ENCODE measurements at places on chromosomes 6 and 20. TPM values are rescaled to one million over a fixed set of nuclear protein-coding genes. Genes with fewer than 3 reads are reported as not detected.

DNA sequence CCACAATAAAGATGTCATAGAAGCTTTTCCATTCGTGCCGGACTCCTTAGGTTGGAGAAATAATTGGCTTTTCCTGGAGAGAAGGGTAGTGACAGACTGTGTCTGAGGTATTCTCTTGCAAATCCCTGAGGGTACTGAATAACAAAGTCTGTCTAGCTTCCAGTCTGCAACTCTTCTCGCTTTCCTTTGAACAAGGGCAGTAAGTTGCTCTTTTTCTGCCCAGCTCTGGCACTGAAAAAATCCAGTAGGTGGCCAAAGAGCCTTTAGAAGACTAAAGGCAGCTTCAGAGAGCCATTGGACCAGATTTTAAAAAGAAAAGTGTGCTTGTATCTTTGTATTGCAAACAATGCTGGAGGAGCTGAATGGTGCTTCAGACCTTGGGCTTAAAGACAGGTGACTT lies 20.7 kb upstream of the RREB1 start:
- peaks cover 49% of the 10 kb centered on the region for H3K4me1 ChIP-seq
- H3K4me3 ChIP-seq, result peak overlapping the region; percentile 84
- H3K36me3 ChIP-seq, result peaks cover 5% of the 10 kb centered on the region
- H3K27ac ChIP-seq, result peak overlapping the region; percentile 85

The KIAA1755 gene
- polyA plus RNA-seq, result not detected

DNA sequence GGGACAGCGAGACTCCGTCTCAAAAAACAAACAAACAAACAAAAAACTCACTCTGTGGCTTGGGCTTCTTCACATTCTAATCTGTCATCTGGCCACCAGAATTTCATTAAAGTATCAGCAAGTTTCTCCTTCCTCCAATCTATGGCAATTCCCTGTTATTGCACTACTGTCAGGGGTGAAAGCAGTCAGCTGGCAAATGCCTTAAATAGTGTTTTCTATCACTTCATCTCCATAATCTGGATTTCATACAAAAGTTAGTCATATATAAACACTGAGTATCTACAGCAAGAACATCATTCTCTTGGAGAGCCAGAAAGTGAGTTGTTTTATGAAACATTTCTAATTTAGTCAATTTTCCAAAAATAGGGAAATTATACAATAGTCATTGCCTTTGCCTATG lies 56.1 kb downstream of the PHACTR3 start:
- H3K4me3 ChIP-seq, result no peak overlapping the region
- DNase-seq, result no peak
- H3K4me1 ChIP-seq, result no peaks in the 10 kb centered on the region
- H3K27me3 ChIP-seq, result peaks cover 43% of the 10 kb centered on the region

GRCh38 chr6:1502041-1502440 lies 107.7 kb upstream of the FOXC1 start:
- no peaks in the 10 kb centered on the region for H3K36me3 ChIP-seq
- H3K4me1 ChIP-seq, result no peaks in the 10 kb centered on the region
- H3K4me3 ChIP-seq, result no peak overlapping the region
- no peak for DNase-seq
- H3K27me3 ChIP-seq, result peaks cover 28% of the 10 kb centered on the region

GRCh38 chr20:17508756-17509155 lies 22.4 kb downstream of the BFSP1 start:
- no peak overlapping the region for H3K27ac ChIP-seq
- no peak for DNase-seq
- H3K4me3 ChIP-seq, result no peak overlapping the region
- H3K36me3 ChIP-seq, result no peaks in the 10 kb centered on the region
- no peaks in the 10 kb centered on the region for H3K27me3 ChIP-seq

DNA sequence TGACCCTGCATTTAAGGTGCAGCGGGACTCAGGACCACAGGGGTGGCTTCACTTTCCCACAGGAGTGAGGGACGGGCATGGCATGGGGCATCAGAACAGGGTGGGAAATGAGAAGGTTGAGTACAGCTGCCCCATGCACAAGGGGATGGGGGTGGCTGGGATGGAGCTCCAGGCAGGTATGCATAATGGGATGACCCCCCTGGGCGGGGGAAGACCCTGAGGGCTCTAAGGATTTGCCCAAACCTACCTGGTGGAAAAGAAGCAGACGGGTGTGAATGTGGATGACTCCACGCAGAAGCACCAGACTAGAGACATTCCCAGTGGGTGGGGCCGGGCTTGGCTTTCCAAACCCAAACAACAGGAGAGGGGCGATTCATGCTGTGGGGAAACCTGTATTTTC lies 200.3 kb downstream of the SYNDIG1 start:
- no peaks in the 10 kb centered on the region for H3K27me3 ChIP-seq
- H3K36me3 ChIP-seq, result no peaks in the 10 kb centered on the region
- H3K4me3 ChIP-seq, result no peak overlapping the region

The WFDC12 gene
- polyA plus RNA-seq, result not detected

The IFT52 gene
- polyA plus RNA-seq, result 35.4 TPM

GRCh38 chr6:112786801-112787200 lies 439.7 kb downstream of the RFPL4B start:
- no peak for DNase-seq
- H3K27ac ChIP-seq, result no peak overlapping the region
- H3K4me1 ChIP-seq, result no peaks in the 10 kb centered on the region
- no peak overlapping the region for H3K4me3 ChIP-seq
- no peaks in the 10 kb centered on the region for H3K36me3 ChIP-seq

The GPLD1 gene
- 1.1 TPM for polyA plus RNA-seq

GRCh38 chr6:42821341-42821668 lies 39.5 kb downstream of the BICRAL start:
- peak overlapping the region; percentile 67 for H3K27ac ChIP-seq
- peaks cover 3% of the 10 kb centered on the region for H3K36me3 ChIP-seq
- H3K4me3 ChIP-seq, result no peak overlapping the region
- no peak for DNase-seq
- peaks cover 36% of the 10 kb centered on the region for H3K4me1 ChIP-seq

The ZNF341 gene
- polyA plus RNA-seq, result 3.8 TPM

DNA sequence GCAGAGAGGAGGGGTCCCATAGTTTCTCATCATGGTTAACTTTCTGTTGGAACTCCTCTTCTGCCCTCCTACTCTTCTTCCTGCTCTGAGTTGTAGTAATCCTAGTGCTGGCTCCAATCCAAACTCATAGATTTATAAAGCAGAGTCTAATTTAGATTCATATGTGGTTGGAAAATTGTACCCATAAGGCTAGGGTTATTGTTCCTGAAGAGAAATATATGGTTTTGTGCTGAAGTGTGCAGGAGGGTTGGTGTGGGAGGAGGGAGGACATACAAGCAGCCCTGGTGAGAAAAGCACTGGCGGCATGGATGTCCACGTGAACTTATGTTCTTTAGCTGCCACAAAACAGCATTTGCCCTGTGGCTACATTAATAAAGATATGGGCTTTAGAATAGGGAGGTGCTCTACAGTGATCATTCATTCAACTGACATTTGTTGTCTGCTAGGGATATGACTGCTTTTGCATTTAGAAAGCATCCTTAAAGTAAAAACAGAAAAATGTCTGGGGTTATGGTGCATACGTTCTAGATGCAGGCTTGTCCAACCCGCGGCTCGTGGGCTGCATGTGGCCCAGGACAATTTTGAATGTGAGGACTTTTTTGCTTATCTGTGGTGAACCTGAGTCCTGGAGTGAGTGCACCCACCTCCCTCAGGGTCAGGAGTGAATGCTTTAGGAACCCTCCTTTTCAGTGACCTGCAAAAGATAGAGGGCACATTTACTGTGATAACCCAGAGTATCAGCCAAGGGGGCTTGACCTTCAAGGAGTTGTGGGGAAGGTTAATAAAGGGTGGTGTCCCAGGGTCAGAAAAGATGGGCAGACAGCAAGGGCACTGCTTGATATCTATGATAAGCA lies 4.1 kb downstream of the HLA-A start:
- peaks cover 66% of the 10 kb centered on the region for H3K4me1 ChIP-seq
- H3K4me3 ChIP-seq, result peak overlapping the region; percentile 96
- peak overlapping the region; percentile 70 for H3K27ac ChIP-seq
- H3K36me3 ChIP-seq, result peaks cover 75% of the 10 kb centered on the region
- H3K27me3 ChIP-seq, result no peaks in the 10 kb centered on the region
- DNase-seq, result peak; percentile 22

DNA sequence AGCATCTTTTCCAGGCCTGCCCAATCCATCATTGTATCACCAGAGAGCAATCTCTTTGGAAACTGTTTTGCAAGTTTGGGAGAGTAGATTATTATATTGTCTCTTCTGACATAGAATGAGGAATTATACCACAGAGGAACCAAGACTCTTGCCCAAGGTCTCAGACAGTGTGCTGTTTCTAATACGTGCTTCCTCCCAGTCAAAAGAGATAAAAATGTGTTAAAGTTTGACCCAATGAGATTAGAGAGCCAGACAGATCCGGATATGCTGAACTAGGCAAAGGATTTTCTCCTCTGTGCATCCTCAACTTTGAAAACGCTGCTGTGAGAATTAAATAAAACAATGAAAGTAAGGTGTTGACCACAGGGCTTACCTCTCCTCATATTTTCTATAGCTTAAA lies 18.6 kb upstream of the NT5E start:
- H3K4me1 ChIP-seq, result no peaks in the 10 kb centered on the region
- peaks cover 6% of the 10 kb centered on the region for H3K36me3 ChIP-seq

GRCh38 chr20:48640871-48641270 lies 186.9 kb downstream of the PREX1 start:
- DNase-seq, result no peak
- no peaks in the 10 kb centered on the region for H3K36me3 ChIP-seq
- H3K4me3 ChIP-seq, result no peak overlapping the region
- no peaks in the 10 kb centered on the region for H3K27me3 ChIP-seq
- peaks cover 7% of the 10 kb centered on the region for H3K4me1 ChIP-seq
- H3K27ac ChIP-seq, result no peak overlapping the region

DNA sequence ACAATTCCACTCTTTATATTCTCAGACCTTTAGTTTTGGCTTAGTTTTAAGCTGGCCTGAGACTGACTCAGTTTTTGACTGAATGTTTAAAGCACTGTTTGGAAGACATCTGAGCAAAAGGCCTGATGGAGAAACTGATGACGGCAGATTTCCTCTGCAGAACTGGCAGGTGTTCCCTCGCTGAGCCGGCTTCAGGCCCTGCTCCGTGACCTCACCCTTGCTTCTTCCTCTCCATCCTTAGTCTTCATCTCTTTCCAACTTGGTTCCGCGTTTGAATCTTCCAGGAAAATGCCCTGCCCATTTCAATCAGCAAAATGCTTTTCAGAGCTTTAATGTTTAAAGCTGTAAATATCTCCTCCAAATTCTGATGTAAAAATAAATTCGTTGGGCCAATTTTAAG lies 6.6 kb downstream of the NKX2-4 start:
- no peak for DNase-seq
- H3K4me1 ChIP-seq, result peaks cover 12% of the 10 kb centered on the region
- peaks cover 23% of the 10 kb centered on the region for H3K36me3 ChIP-seq
- no peak overlapping the region for H3K4me3 ChIP-seq
- H3K27me3 ChIP-seq, result peaks cover 46% of the 10 kb centered on the region

- no peak for DNase-seq
- no peaks in the 10 kb centered on the region for H3K36me3 ChIP-seq
These were observed 5.9 kb upstream of the EYA4 start for GRCh38 chr6:133235221-133235620.

DNA sequence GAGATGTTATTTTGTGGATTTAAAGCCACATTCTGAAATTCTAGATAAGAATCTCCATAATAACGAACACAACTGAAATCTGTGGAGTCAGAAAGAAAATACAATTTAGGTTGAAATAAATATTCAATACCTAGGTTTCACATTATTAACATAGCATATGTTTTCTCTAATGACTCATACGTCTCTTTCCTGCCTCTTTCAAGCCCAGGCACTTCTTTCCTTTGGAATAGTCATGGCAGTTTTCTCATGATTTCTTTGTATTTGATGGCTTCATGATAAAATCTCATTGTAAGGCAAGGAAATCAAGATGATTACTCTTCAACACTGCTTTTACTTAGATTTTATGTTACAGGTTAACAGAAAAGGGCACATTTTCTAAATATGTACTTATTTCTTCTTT lies 803.7 kb downstream of the PHF3 start:
- no peaks in the 10 kb centered on the region for H3K36me3 ChIP-seq
- no peak overlapping the region for H3K27ac ChIP-seq
- no peaks in the 10 kb centered on the region for H3K4me1 ChIP-seq
- no peak for DNase-seq

The MYB gene
- 2.5 TPM for polyA plus RNA-seq

GRCh38 chr6:107418118-107418517 lies 41.2 kb downstream of the PDSS2 start:
- H3K4me1 ChIP-seq, result peaks cover 38% of the 10 kb centered on the region
- H3K36me3 ChIP-seq, result peaks cover 9% of the 10 kb centered on the region
- DNase-seq, result no peak
- no peaks in the 10 kb centered on the region for H3K27me3 ChIP-seq
- H3K4me3 ChIP-seq, result no peak overlapping the region
- H3K27ac ChIP-seq, result no peak overlapping the region
